ENCODE measurements at places on chromosomes 2 and 18.

- no peak for DNase-seq
- no peak overlapping the region for H3K27ac ChIP-seq
- no peaks in the 10 kb centered on the region for H3K4me1 ChIP-seq
Measured at GRCh38 chr2:160247296-160248035, 47.4 kb upstream of the ITGB6 start.

DNA sequence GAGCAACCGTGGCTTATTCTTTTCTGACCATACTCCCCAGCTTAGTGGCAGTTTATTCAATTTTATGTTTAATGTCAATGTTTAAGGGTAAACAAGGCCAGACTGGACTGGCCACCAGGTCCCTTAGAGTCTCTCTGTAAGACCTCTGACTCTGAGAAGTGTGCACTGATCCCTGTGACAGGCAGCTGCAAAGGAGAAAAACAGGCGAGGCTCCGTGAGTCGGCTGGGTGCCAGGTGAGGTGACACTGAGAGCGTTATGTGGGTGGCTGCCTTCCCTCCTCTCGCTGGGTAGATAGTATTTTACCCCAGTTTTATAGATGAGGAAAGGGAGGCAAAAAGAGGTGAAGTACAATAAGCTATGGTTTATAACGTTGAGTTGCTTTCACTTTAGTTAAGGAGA is 139.4 kb upstream of the HDAC4 start:
- H3K27ac ChIP-seq, result no peak overlapping the region
- H3K4me1 ChIP-seq, result no peaks in the 10 kb centered on the region
- no peak for DNase-seq
- H3K4me3 ChIP-seq, result no peak overlapping the region
- no peaks in the 10 kb centered on the region for H3K36me3 ChIP-seq

DNA sequence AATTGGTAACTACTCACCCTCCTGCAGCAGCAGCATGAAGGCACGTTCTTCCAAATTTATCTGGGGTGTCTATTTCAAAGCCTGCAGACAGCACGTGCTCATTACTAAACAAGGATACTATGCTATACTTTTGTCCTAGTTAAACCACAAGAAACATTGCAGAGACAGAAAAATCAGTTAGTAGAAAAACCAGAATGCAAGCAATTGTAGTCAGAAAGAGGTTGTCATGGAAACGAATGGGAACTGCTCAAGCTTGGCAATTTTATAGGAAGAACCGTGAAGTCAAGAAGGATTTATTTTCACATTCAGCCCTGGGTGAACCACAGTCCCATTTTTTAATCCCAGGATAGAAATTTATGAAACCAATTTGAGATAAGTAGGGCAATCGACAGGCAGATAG is 162.2 kb upstream of the PGAP1 start:
- no peak for DNase-seq
- no peak overlapping the region for H3K4me3 ChIP-seq
- no peaks in the 10 kb centered on the region for H3K27me3 ChIP-seq

DNA sequence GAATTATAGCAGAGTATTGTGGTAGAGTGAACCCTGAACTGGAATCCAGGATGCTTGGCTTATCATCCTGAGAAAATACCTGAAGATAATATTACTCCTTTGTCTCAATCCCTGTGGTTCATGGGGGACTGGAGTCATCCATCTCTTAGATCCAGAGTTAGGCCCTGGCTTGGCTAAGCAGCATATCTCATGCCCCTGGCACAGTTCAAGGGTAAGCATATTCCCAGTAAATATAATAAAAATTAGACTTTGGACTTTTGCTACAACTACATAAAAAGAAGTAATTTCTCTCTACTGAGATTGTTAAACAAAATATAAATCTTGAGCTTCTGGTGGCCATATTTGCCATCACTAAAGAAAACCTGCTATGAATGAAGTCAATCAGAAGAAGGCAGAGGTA is 47.7 kb upstream of the STK39 start:
- H3K36me3 ChIP-seq, result no peaks in the 10 kb centered on the region
- peaks cover 3% of the 10 kb centered on the region for H3K4me1 ChIP-seq
- DNase-seq, result no peak
- no peak overlapping the region for H3K27ac ChIP-seq
- no peaks in the 10 kb centered on the region for H3K27me3 ChIP-seq

DNA sequence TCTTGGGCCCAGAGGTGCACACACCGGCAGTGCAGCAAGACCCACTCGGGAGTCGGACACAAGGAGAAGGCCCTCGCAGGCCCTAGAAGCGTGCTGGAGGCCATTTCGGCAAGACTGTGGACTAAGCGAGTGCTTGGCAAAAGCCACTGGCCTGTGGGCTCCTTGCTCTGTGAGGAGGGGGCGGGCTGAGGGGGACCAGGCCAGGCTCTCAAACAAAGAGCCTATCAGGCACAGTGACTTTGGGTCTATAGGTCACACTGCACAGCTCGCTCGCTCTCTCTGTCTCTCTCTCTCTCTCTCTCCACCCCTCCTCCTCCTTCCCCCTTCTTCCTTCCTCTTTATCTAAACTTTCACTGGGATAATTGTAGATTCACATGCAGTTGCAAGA is 23.6 kb upstream of the ZCCHC2 start:
- no peaks in the 10 kb centered on the region for H3K27me3 ChIP-seq
- no peak for DNase-seq
- no peaks in the 10 kb centered on the region for H3K36me3 ChIP-seq
- no peak overlapping the region for H3K27ac ChIP-seq
- no peaks in the 10 kb centered on the region for H3K4me1 ChIP-seq

All from Caco-2 (cell line).